ENCODE measurements at places on chromosomes 11 and 22.
A peak's percentile ranks its signal among the peaks of the same experiment; 100 is the strongest.

DNA sequence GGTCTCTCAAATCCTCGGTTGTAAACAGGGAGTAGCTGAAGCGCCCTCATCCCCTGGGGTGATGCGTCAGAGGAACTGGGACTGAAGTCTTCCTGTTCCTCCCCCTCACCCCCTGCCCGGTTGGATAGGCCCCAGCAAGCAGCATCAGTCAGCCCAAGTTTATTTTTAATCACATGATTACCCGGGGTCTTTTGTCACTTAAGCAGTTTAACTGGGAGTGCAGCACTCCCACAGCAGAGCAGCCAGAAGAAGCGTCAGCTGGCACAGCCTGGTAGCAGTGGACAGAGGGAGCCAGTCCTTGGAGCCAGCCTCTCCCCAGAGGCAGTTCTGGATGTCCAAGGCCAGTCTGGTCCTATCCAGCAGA is 342.1 kb downstream of the CTTN start:
- DNase-seq = no peak

DNA sequence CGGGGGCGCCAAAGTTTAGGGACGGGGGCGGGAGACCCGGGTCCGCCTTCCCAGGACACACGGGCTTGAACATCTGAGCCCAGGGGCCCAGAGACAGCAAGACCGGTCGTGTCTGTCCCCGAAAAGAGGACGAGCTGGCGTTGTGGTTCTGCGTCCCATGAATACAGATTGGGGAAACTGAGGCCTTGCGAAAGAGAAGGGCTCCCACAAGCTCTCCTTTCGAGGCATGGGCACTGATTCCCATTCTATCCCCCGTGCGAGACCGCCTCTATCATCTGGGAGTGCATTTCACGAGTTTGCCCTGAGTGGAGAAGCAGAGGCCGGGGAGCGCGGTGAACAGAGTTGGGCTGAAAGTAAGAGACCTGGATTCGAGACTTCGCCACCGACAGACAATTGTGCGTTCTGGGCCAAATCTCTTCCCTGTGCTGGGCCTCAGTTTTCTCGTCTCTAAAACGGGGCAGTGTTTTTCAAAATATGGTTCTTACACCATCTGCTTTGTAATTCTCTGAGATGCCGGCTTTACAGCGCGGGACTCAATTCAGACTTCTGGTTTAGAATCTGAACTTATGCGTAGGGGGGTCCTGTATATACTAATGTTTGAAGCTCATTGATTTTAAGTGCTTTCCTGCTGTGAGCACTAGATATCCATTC is 471 bp downstream of the RNF185 start:
- DNase-seq = peak; percentile 19

GRCh38 chr22:30665266-30665665 is 2.4 kb downstream of the DUSP18 start:
- no peak for DNase-seq

DNA sequence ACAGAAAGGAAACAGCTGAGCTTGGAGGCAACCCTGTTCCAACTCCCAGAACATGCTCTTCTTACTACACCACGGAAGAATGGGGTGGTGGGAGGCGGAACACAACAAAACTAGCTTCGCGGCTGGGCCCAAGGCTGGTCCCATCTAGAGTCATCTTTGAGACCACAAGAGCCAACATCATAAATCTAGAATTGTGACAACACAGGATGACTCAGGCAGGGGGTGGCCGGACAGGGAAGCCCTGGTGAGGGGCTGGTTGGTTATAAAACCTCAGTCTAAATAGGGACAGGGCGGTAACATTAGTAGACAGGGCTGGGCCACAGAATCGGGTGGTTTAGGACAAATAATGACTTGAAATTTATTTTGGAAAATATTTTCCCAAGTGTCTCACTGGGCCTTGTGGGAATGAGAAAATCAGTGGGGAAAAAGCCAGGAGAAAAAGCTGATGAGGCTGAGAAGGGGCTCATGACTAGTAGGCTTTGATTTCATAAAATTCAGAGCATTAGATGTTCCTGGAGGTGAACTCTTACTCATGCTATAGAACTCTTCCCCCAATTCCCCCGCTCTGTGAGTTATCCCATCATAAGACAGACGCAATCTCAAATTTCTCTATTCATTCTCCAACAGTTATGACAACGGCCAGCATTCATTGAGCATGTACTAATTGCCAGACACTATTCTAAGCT is 151.8 kb upstream of the TIMP3 start:
- DNase-seq = peak; percentile 33

DNA sequence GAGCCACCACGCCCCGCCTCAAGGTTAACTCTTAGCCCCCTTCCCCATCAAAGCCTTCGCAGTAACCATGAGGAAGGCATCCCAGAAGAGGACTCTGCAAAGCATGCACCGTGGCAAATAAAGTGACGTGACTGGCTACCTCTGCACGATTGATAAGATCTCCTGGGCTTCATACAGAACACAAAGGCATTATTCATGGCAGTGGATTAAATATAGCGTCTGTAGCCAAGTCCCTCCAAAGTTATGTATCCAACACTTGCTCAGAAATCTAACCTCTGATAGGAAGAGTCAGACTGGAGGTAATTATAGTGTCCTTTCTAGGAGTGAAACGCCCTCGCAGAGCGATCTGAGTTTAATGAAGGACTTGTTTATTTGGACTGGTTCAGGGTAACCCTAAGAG is 22.4 kb downstream of the CPT1A start:
- no peak for DNase-seq

DNA sequence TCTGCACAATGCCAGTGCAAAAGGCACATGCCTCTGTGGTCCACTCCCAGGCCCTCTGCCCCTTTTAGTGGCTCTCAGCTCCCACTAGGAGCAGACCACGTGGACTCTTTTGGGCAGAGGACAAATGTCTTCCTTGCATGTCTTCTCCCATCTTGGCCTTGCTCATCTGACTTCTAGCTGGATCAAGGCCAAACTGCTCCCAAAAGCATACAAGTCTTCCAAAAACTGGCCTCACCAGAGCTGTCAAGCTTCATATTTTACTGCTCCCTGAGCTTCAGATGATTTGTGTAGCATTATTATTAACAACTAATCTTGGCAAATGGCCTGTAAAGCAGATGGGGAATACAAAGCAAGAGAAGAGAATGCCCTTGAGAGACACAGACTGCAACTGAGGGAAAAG is 6.9 kb downstream of the SMPD1 start:
- DNase-seq = no peak

DNA sequence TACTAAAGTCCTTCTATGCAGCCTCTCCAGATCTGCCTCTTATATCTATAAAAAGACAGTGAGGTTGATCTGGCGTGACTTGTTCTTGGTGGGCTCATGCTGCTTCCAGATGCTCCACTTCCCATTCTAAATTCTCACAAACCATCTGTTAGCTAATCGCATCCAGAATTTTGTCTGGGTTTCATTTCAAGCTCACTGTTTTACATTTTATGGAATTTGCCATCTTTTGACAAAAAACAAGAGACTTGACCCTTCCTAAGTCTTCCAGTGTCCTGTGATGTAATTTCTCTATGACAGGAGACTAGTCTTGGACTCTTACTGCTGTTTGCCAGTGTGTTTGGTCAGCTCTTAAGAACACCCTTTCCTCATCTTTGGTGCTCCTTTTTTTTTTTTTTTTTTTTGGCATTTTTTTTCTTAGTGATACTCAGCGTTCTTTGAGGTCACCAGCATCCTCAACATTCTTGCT is 23.0 kb downstream of the CRKL start:
- no peak for DNase-seq

GRCh38 chr11:115659061-115659963 is 155.1 kb upstream of the CADM1 start:
- no peak for DNase-seq

- no peak for DNase-seq
These were observed 120.6 kb downstream of the CHST1 start for GRCh38 chr11:45544826-45545225.

DNA sequence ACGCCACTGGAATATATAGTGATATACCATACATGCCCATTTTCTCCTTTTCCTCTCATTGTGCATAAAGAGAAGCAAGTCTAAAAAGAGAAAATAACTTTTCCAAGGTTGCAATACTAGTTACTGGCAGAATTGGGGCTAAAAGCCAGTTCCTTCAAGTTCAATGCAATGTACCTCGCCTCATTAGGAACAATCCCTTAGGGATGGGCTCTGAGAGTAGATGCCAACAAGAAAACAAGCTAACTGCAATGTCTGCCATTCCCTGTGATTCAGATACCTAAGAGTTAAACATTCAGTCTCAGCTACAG is 114.3 kb downstream of the RBFOX2 start:
- DNase-seq = no peak

- no peak for DNase-seq
These were observed 1432.4 kb downstream of the FAM181B start for GRCh38 chr11:81301166-81301830.

- no peak for DNase-seq
These were observed 3.6 kb downstream of the PIK3IP1 start for GRCh38 chr22:31288496-31289240.

DNA sequence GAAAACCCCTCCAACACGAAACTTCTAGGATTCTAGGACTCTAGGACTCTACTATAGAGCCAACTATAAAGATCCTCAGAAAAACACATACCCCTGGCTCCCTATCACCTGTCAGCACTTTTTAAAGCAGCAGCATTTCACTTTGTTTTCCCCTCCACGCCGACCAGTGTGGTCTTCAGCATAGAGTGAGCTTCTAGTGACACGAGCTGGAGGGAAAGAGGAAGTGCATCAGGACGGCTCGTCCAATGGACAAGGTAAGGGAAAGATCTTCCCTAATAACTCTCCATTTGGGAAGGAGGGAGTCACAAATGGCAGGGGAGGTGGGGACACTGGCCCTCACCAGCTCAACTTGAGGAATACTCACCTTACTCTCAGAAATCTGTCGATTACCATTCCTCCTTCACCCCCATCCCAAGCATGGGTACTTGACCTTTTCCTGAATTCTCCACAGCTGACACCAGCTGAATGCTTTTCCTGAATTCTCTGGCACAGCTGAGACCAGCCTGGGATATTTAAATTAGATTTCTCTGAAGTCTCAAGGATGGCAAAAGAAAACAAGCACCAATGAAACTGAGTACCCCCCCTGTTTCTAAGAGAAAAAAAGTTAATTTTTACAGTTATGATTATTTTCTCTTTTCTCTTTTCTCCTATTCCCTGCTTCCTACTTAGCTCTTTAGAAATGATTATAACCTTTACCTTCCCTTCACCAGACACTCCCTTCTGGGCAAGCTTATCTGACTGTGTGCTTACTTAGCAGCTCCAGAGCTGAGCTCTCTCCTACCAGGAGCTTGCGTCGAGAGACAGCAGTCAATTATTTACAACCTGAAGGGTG is 33.3 kb upstream of the NNMT start:
- no peak for DNase-seq

DNA sequence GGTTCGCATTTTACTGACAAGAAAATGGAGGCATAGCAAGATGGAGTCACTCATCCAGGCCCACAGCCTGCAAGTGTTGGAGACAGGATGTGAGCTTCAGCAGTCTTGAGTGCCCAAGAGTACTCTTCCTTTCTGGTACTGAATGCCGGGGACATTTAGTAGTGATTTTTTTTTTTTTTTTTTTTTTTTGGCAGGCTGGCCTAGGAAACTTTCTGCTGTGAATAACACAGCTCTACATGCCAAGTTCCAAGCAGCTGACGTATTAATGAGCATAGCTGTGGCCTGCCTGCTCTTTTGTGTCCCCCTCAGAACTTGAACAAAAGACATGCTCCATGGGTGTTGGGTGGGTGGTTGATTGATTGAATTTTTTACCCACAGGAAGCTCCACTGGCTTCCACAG is 195.5 kb upstream of the CADM1 start:
- DNase-seq = no peak

DNA sequence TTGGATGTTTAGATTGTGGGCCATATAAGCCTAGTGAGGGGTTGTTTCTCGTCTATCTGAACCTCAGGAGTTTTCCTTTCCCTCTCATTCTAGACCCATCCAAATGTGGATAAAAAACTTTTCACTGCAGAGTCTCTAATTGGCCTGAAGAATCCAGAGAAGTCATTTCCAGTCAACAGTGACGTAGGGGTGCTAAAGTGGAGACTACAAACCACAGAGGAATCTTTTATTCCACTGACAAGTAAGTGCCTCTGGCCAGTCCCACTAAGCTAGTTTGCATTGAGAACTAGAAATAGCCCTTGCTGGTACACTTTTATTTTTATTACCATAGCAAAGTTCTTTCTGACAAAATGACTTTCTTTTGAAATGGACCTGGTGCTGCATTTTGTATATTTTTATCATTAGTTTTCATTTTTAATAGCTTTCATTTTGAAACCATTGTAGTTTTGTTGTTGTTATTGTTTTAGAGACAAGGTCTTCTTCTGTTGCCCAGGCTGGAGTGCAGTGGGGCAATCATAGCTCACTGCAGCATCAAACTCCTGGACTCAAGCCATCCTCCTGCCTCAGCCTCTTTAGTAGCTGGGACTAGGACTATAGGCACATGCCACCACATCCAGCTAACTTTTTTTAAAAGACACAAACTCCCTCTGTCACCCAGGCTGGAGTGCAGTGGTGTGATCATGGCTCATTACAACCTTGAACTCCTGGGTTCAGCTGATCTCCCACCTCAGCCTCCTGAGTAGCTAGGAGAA is 14.6 kb upstream of the PHLDB1 start:
- DNase-seq = no peak

GRCh38 chr22:27475548-27475897 is 326.0 kb downstream of the MN1 start:
- DNase-seq = no peak

DNA sequence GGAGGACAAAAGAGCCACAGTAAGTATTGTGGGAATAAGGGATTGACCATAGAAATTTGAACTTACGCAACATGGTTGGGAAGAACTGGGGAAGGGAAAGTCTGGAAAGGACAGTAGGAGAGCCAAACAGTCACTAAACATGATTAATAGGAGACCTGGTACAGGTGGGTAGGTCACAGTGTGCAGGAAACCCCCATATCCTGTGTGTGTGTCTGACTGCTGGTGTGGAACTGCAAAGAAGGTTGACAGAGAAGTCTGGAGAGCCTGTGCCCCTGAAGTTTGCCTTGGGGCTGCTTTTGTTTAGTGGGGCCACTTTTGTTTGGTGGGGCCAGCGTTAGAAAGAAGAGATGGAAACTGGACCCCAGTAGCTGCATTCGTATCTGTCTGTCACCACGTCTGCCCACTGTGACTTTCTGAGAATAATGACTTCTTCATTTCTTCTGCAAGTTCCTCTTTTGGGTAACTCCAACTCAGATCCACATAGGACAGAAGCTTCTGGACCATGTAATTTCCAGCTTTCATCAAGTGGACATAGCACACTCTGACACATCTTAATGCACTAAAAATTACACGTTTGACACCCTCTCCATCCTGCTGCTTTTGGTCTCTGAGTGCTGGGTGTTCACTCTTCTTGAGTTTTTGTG is 126.8 kb upstream of the RAG2 start:
- no peak for DNase-seq

GRCh38 chr22:27843441-27843840 is 41.9 kb upstream of the MN1 start:
- no peak for DNase-seq

- DNase-seq = no peak
These were observed 88.3 kb downstream of the EFCAB6 start for GRCh38 chr22:43723816-43724215.

GRCh38 chr22:39739338-39740027 is 154.1 kb downstream of the ENTHD1 start:
- no peak for DNase-seq

GRCh38 chr11:94792451-94792850 is 24.3 kb downstream of the AMOTL1 start:
- DNase-seq = no peak

GRCh38 chr11:73159297-73159696 is 17.2 kb upstream of the FCHSD2 start:
- no peak for DNase-seq

Data from stimulated activated naive CD8-positive, alpha-beta T cell treated with anti-CD3 and anti-CD28 coated beads, Interleukin-15, Interleukin-2, amounts not matched to agents 100 U/mL and 50 U/mL, for 24 hours (primary cell).